ENCODE measurements at places on chromosomes 6 and 20.

DNA sequence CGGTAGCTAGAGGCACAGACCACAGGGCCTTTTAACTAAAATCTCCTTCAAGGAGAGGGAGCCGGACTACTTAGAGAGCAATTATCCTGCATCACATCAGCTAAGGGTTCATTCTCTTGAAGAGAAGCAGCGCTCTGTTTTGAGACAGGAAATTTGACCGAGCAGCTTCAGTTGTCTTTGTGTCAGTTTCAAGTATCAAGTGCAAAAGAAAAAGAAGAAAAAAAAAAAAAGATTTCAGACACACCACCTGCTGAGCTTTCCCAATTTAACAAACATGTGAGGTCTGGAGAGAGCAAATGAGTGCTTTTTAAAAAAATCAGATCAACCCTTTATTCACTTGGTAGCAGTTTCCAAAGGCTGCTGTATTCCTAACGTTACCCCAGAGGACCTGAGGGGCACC, 273.5 kb upstream of the POU3F2 start:
- DNase-seq = no peak

GRCh38 chr6:41638002-41638934, at the start of gene MDFI:
TSS of gene MDFI (plus strand) at chr6:41638468. CDS start at chr6:41638750, 282 bp downstream.
- DNase-seq = no peak

DNA sequence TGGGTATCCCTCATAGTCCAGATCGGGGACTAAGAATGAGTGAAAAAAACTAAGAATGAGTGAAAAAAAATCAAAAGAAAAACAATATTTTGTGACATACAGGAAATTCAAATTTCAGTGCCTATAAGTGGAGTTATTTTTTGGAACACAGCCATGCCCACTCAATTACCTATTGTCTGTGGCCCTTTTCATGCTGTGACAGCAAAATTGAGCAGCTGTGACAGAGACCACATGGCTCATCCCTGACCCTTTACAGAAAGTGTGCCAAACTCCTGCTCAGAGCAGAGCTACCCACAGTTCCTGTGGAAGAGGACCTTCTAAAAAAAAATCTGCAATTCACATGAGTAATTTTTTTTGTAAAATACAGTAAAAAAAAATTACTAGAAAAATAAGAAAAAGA, 1.4 kb downstream of the NCR2 start:
- no peak for DNase-seq

DNA sequence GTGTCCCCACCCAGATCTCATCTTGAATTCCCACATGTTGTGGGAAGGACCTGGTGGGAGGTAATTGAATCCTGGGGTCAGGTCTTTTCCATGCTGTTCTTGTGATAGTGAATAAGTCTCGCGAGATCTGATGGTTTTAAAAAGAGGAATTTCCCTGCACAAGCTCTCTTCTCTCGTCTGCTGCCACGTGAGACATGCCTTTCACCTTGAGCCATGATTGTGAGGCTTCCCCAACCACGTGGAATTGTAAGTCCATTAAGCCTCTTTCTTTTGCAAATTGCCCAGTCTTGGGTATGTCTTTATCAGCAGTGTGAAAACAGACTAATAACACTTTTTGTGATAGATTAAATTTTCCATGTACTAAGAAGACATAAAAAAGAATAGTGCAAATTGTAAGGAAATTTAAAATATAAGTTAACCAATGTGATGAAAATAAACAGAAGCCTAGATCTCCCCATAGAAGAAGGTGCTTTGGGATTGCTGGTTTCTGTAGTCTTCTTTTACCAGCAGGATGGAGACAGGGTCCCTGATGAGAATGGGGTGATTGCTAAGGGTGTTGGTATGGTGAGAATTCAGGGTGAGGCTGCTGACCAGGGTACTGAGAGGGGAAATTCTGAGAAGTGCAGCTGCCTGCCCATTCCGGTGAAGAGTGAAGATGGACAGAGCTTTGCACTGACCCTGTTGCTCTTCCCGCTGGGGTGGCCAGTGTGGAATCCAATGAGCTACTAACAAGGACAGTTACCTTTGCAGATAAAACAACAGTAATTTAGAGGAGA, 50.7 kb downstream of the BMP2 start:
- no peak for DNase-seq

GRCh38 chr6:91464201-91464600, 877.3 kb upstream of the MAP3K7 start:
- no peak for DNase-seq

DNA sequence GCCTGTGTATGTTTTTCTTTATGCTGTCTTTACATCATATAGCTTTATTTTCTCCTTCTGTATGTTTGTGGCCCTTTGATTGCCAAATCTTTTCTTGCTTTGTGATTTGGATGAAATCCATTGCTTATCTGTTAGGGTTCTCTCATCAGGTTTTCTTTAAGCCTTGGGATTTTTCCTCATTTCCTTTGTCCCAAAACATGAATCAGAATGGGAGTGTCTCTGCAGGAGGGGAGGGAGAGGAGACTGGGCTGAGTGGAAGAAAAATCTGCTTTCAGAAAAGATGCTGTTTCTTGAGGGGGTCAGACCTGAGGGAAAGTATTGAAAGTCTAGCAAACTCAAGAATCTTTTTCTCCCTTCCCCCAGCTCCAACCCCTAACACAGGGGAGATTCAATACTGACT, 758.0 kb upstream of the MMS22L start:
- DNase-seq = no peak

DNA sequence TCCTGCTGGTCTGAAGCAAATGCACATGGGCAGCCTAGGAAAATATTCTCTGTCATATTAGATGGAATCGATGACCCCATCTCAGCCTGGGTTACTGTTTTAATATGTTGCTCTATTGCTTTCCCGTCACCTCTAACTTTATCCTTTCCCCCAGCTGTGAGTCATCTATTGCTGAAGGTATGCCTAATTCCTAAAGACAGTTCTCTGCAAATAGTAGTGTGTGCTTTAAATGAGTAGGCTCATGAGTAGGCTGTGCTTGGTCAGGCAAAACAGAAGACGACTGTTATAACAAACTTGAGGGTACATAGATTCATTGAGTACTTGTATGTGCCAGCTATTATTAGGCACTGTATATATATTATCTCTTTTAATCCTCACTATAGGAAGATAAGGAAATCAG, 47.2 kb downstream of the CTNNBL1 start:
- DNase-seq = no peak

- no peak for DNase-seq
Observed at GRCh38 chr20:57999465-58000111, 228.9 kb downstream of the ANKRD60 start.

- no peak for DNase-seq
Observed at GRCh38 chr6:126628125-126628524, 288.2 kb downstream of the CENPW start.

GRCh38 chr6:11702500-11703130, 76.0 kb downstream of the ADTRP start:
- peak; percentile 33 for DNase-seq

DNA sequence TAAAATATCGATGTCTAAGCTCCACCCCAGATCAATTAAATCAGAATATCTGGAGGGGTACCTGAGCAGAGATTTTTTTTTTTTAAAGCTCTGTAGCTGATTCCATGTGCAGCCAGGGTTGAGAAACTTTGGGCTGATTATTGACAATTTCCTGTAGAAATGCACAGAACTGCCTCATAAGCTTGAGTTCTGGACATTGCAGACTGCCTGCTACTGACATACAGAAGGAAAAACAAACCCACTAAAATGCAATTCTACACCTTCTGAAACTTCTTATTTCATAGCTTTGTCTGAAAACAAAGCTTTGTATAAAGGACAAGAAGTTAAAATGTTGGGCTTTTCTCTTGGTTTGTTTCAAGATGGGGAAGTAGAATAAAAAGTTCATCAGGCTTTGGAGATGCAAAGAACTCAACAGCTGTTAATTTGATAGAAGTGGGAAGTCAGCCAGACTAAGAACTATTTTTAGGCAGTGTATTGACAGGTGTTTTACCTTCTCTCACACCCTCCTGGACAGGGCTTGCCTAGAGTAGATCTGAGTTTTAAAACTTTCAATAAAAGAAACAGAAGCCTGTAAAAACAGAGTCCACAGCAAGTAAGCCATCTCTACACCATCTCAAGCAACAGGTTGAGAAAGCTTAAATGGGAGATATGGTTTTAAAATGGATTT, 147.7 kb downstream of the KCNQ5 start:
- DNase-seq = no peak

DNA sequence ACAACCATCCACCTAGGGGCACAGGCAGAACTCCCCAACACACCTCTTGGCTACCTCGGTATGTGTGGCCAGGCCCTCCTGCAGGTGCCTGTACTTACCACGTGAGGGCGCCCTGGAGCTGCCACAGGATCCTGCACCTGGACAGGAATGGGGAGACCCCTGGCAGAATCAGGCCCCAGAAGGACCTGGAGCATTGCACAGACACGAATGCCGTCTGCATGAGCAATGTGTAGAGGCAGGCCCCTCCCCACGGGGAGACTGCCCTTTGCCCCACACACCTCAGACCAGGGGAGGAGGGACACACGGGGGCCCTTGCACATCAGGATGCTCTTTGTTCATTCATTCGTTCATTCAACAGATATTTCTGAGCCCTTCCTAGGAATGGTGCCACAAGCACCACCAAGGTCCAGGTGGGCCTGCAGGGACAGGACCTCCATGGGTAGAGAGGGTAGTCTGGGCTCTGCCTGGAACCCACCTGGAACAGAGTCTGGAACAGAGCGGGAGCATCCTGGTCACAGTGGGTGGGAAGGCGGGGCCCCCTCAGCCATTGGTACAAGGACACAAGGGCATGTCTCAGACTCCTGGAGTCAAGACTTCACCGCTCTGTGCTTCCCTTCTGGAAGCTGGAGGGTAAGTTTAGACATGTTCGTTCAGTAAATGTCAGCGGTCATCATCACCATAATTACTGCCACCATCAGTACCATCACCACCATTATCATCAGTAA, 32.3 kb downstream of the YTHDF1 start:
- DNase-seq = no peak

GRCh38 chr6:77038807-77039206, 424.5 kb downstream of the HTR1B start:
- DNase-seq = no peak

GRCh38 chr6:16947375-16948015, 154.4 kb upstream of the STMND1 start:
- no peak for DNase-seq

DNA sequence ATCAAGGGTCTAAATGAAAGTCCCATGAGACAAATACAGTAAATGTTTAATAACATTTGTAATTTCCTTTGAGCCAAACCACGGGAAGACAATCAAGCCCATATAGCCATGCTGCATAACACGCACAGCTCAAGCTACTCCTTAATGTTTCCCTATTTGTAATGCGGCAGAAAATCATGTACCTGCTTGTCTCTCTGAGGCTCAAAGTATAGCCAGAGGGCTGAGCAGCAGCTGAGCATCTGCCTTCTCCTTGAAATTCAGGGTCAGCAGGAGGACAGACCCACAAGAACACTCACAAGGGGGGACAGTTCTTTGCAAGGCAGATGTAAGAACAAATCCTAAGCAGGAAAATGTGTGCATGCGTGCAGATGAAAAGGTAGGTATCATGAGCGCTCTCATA, 45.8 kb upstream of the JARID2 start:
- no peak for DNase-seq

DNA sequence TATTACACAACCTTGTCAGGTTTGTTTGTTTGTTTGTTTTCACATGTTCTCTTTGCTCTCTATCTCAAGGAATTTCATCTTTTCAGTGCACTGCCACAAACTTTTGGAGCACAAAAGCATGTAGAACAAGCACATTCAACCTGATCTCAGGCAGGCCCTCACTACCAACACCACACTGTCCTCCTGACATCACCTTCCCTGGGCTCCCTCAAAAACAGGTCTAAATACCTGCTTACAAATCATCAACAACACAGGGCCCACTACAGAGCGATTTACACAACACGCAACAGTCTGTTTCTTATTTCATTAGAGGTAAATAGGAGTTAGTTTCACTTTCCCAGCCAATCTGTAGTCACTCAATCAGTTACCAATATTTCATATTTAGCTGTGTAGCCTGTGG, 241.4 kb downstream of the EPHA7 start:
- no peak for DNase-seq

DNA sequence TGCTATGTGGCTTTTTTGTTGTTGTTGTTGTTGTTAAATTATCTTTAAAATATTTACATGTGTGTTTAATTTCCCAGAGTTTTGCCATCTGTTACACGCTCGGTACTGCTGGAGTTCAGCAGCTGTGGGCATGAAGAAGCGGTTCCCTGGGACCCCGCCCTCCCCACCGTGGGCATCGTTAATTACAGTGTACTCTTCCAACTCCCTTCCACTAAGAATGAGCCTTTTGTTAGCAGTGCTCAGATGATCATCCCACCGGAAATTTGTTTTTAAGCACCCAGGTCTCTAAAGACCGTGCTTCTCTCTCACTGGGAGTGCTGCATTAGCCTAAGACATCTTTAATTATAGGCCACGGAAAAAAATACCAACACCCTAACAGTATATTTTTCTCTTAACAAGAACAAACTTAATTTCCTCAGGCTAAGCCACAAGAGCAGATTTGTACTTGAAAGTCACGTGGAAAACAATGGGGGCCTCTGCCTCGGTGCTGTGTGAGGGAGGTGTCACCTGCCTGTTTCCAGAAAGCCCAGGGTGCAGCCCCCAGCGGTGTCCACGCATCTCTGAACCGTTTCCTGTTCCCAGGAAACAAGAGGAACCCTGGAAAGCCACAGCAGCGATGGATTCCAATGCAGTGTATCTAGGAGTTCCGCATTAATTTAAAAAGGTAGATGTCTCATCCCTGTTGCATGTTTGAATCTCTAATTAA, 113.3 kb upstream of the FRMD1 start:
- DNase-seq = no peak

DNA sequence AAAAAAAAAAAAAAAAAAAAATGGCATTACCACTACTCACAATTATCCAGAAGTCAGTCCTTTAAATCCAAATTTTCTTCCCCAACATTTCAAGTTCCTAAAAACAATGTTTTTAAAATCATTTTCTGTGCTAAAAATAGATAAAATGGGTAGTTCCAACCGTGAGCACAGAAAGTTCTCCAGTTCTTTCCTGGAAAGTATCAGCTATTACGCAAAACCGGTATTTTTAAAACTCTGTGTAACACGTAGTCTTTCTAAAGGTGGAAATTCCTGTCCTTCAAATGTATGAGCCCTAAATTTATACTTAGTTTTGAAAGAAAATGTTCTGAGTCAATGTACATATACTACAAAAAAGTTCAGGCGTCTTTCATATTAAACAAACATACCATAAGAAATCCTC, 83.5 kb upstream of the SCAF8 start:
- DNase-seq = no peak

GRCh38 chr20:4342609-4343008, 327.3 kb upstream of the RNF24 start:
- DNase-seq = no peak

GRCh38 chr20:38590676-38591473, 9.9 kb downstream of the ADIG start:
- DNase-seq = no peak

DNA sequence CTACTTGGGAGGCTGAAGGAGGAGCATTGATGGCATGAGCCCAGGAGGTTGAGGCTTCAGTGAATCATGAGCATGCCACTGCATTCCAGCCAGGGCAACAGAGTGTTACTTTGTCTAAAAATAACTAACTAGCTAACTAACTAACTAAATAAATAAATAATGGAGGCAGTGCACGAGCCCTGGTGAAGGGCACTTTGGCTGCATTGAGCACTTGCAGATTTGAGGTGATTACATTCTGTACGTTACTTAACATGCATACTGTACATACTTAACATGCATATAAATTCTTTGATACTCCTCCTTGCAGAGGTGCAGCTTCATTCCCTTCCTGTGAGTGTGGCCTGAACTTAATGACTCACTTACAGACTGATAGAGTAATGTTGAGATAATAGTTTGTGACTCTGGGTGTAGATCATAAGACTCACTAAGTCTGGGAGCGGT, 10.7 kb downstream of the HLA-A start:
- DNase-seq = no peak

GRCh38 chr6:119314885-119315272, 34.7 kb downstream of the MAN1A1 start:
- no peak for DNase-seq

- DNase-seq = no peak
Observed at GRCh38 chr20:49622243-49622642, 54.3 kb upstream of the PTGIS start.
